AG20443 (cell line): ENCODE measurements at places on chromosomes 2 and 18.

GRCh38 chr2:196565982-196566381, 73.5 kb upstream of the CCDC150 start:
- DNase-seq, result no peak

GRCh38 chr2:197278799-197279763, 31.5 kb downstream of the ANKRD44 start:
- no peak for DNase-seq

DNA sequence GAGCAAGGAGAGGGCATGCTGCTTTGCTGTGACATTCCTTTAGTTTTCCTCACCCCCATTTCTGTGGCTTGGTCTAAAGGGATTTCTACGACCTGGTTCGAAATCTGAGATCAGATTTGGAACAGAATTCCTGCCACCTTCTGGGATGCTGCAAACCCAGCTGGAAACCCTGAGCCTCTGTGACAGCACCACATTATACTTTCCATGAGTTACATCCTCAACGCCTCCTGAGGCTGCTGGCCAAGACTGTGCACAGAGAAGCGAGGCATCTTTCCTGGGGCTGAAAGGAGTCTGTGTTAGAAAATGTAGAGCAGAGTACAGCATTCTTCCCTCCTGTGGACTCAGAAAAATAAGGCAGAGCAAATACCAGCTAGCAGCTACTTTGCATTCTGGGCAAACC, 138.1 kb upstream of the CHAC2 start:
- DNase-seq, result no peak

- no peak for DNase-seq
These were observed 16.2 kb downstream of the INPP4A start for GRCh38 chr2:98460573-98461497.

DNA sequence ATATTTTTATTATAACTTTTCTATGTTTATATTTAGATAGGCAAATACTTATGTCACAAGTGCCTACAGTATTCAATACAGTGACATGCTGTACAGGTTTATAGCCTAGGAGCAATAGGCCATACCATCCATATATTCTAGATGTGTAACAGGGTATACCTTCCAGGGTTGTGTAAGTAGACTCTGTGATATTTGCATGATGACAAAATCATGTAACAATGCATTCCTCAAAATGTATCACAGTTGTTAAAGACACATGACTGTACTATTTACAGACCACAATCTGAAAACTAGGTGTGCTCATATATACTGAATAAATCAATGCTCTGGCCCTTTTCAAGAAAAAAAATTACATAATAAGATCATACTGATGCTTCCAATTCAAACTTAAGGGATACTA, 433.2 kb upstream of the RGPD4 start:
- no peak for DNase-seq

DNA sequence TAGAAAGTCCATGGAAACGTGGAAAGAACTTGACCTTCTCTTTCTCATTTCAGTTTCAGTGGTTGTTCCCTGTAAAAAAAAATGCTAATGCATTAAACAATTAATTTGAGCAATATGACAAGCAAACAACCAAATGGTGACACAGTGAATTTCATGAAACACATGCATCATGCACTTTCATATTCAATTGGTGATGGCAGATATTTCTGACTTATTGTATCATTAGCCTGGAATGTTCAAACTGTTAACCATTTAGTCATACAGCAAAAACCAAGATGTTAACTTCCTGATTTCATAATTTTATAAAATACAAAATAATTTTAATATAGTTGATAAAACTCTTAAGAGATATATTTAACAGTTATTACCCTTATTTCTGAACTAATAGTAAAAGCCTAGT, 85.5 kb downstream of the SCN1A start:
- DNase-seq, result no peak

GRCh38 chr2:191740016-191740419, 62.1 kb downstream of the NABP1 start:
- DNase-seq, result no peak
